ENCODE measurements at places on chromosomes 13 and 19.

GRCh38 chr19:2645826-2646225 is 56.7 kb downstream of the GNG7 start:
- DNase-seq = no peak

DNA sequence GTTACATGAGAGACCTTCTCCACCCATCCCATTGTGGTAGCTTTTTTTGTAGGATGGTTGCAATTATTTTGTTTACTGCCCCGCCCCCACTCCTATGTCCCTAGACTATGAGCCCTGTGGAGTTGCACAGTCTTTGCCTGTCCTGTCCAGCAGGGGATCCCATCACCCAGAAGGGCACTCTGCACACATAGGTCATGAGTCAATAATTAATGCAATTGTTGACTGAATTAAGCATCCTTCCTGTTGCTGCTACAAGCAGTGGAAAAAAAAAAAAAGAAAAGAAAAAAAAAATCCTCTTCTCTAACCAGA is 14.2 kb downstream of the C19orf81 start:
- DNase-seq = no peak

DNA sequence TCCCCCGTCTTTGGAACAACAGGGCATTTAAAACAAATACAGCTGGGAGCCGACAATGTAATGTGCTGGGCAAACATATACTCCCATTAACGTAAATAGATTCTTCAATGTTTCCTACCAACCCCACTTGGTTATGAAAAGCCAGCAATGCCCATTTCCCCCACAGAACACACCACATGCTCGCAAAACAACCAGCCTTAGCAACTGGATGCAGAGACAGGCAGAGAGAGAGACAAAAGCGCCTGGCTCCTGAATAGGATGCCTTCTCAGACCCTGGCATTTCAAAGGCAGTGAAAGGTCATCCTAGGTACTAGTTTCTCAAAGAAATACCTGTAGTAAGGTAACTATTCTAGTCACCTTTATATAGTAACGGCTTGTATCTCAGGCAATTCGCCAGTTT is 462.9 kb downstream of the ITGBL1 start:
- DNase-seq = no peak

- DNase-seq = no peak
Measured at GRCh38 chr13:34349091-34349722, 531.3 kb downstream of the RFC3 start.

DNA sequence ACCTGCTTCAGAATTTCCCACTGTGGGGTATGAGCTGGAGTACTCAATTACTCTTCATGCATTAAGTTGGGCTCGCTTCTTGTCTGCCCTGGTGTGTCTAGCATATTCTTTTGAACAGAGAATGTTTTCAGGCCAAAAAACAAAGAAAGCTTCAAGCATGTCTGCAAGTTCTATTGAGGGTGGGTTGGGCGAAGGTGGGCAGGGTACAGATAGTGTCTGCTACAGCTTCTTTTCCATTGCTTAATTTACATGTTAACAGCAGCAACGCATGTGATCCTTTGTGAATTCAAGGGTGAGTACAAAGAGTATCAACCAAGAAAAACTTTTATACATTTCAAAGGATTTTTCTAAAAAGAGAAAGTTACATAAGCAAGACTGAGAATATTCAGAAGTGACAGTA is 406.5 kb downstream of the IRS2 start:
- DNase-seq = no peak

GRCh38 chr13:38180126-38180525 is 169.5 kb upstream of the UFM1 start:
- no peak for DNase-seq

DNA sequence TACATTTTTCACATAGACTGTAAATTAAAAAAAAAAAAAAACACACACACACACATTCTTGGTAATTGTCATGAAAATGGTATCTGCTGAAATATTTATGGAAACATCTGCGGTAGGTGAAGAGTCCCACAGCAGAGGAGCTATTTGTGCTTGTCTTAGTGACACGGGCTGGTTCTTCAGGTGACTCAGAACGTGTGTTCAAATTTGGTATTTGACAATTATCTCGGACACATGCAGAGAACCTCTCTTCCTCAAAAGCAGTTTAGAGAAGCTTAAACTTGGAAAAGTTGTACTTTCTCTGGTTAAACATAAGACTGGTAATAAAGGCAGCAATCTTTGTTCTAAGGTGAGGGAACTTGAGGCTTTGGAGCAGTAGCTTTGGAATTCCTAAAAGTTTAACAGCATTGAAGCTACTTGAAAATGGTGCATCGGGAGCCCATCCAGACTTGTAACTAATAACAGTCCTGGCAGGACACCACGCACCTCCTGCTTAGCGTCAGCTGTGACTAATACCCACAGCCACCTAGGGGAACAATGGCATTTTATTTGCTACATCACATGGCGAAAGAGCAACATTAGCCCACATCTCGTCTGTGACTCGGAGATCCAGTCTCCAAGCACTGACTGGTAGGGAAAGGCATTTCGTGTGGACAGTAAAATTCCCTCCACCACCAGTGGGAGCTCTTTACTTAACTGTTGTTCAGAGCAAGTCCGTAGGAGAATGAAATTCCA is 1505.1 kb upstream of the SLC10A2 start:
- peak; percentile 74 for DNase-seq

GRCh38 chr19:54391589-54392061 is 23.6 kb upstream of the TTYH1 start:
- DNase-seq = no peak
